ENCODE measurements at places on chromosomes 12 and 14. TPM values are rescaled to one million over a fixed set of nuclear protein-coding genes. Genes with fewer than 3 reads are reported as not detected.

Gene CLMN
- 34.1 TPM for total RNA-seq

Gene CMKLR1
- 7.5 TPM for total RNA-seq

Gene OR6C2
- not detected for total RNA-seq

Gene A2ML1
- total RNA-seq, result 0.93 TPM

Gene TXNDC16
- 30.7 TPM for total RNA-seq

Gene PFDN5
- total RNA-seq, result 462 TPM
